Activated naive CD8-positive, alpha-beta T cell treated with anti-CD3 and anti-CD28 coated beads, Interleukin-2, amount 10 ng/mL, durations not matched to agents 7 days and 5 days (primary cell): ENCODE measurements at places on chromosomes 5 and 9.

DNA sequence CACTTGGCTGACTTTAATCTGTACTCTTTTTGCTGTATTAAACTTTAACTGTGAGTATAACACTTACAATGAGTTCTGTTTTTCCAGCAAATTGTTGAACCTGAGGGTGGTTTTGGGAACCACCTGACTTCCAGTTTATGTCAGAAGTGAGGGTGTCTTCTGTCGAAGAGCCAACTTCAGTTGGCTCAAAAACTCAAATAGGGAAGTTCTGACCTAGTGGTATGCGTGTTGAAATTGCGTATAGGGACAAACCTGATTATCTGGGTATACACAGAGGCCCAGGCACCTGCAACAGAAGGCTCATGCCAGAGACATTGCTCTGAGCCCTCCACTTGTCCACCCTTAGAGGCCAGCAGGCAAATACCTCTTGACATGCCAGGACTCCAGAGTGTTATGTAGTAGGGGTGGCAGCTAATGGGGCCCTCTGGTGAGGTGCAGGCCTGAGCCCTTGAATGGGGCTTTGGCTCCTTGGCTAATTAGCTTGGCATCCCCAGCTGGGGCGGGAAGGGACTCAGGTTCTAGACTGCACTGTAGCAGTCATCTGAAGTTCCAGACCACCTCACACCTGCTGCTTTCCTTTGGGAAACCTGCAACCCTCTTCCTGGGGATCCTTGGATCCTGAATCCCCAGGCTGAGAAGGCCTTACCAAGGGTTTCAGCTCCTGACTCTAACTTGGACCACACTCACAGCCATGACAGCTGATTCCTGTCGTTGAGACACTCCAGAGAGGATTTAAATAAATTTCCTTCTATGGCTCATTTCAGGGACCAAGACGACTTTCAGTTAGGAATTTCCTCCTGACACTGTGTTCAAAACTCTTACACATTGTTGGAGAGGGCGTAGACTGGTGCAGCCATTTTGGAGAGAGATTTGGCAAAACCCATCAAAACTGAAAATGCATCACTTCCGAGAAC lies 189.6 kb downstream of the HSPA4 start:
- no peak for DNase-seq
- peaks cover 3% of the 10 kb centered on the region for H3K4me1 ChIP-seq
- H3K27me3 ChIP-seq, result peaks cover under 1% of the 10 kb centered on the region
- no peaks in the 10 kb centered on the region for H3K36me3 ChIP-seq

GRCh38 chr5:51944500-51945125 lies 561.4 kb downstream of the ISL1 start:
- H3K4me1 ChIP-seq, result no peaks in the 10 kb centered on the region
- DNase-seq, result no peak
- H3K4me3 ChIP-seq, result no peak overlapping the region
- H3K27ac ChIP-seq, result no peak overlapping the region
- H3K27me3 ChIP-seq, result no peaks in the 10 kb centered on the region
- H3K36me3 ChIP-seq, result no peaks in the 10 kb centered on the region

DNA sequence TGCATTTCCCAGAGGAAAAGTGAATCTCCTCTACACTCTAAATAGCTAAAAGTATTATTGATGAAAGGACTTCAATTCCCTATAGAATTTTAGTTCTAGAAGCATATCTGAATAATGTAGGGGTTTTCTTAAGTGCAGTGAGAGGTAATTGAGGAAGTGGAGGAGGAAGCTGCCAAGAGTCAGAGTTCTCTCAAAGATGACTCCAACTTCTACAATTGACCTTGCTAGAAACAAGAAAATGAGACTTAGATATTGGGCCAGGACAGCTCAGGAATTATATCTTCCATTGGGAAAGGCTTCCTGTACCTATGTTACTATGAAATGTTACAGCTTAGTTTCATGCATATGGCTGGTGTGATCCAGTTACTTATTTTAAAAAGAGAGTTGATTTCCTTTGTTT lies 10.4 kb upstream of the F2R start:
- H3K36me3 ChIP-seq, result peaks cover 21% of the 10 kb centered on the region
- no peaks in the 10 kb centered on the region for H3K4me1 ChIP-seq
- no peak overlapping the region for H3K27ac ChIP-seq
- no peaks in the 10 kb centered on the region for H3K27me3 ChIP-seq
- H3K4me3 ChIP-seq, result no peak overlapping the region

- no peak overlapping the region for H3K27ac ChIP-seq
- H3K36me3 ChIP-seq, result peaks cover 35% of the 10 kb centered on the region
- H3K4me3 ChIP-seq, result no peak overlapping the region
- H3K27me3 ChIP-seq, result no peaks in the 10 kb centered on the region
These were observed 109.1 kb downstream of the SUSD1 start for GRCh38 chr9:112065806-112066606.

DNA sequence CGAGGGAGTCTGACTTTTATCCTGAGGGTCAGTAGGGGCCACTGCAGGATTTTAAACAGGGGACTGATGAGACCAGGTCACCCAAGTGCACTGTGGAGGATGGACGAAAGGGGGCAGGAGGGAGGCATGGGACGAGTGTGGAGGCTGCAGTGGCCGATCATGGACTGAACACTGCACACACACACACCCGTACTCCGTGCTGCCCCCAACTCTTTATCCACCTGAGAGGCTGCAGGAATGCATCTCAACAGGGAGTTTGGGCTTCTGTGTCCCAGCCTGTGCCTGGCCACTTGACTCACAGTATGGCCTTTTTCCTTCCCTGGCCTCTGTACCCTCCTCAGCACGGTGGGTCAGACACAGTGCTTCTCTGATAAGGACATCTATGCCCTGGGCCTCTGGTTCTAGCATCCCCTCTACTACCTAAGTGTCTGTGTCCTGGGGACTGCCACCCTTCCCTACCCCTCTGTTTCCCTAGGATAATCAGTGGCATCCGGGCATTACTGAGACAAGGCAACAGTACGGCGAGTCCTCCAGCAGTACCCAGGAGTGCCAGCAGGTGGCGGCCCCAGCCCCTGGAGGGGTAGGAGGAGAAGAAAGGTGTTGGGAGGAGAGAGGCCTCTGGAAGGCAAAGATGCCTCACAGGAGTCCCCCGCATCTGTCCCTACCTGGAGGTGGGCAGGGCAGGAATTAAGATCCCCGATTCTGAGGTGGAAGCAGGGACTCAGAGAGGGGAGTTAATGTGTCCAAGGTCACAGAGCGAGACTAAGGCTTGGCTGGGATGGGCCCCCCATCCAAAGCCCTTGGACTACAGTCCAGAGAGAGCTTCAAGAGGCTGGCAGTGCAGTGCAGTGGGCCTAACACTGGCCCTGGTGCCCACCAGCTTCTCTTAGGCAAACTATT lies 5.1 kb upstream of the CDX1 start:
- peaks cover 25% of the 10 kb centered on the region for H3K27me3 ChIP-seq
- H3K4me1 ChIP-seq, result peaks cover 4% of the 10 kb centered on the region
- no peak overlapping the region for H3K4me3 ChIP-seq
- DNase-seq, result peak; percentile 90
- H3K36me3 ChIP-seq, result no peaks in the 10 kb centered on the region
- peak overlapping the region; percentile 17 for H3K27ac ChIP-seq

GRCh38 chr9:91795598-91796241 lies 154.3 kb downstream of the ROR2 start:
- no peak overlapping the region for H3K4me3 ChIP-seq
- H3K27me3 ChIP-seq, result peaks cover 6% of the 10 kb centered on the region
- no peak for DNase-seq
- peaks cover 7% of the 10 kb centered on the region for H3K4me1 ChIP-seq
- H3K36me3 ChIP-seq, result no peaks in the 10 kb centered on the region

DNA sequence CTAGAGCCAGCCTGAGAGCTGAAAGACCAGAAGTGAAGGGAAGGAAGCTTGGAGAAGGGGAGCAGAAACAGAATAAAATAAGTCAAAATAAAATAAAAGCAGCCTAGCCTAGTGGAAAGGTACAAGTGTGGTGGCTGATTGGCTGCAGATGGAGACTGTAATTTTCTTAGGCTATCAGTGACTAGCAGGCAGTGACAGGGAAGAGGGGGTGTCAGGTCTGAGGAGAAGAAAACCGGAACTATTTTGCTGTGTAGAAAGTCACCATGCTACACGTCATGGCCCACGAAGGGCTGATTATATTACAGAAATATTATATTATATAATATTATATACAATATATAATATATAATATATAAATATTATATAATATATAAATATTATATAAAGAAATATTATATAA lies 98.1 kb upstream of the TAF11L2 start:
- no peaks in the 10 kb centered on the region for H3K36me3 ChIP-seq
- DNase-seq, result no peak
- no peaks in the 10 kb centered on the region for H3K27me3 ChIP-seq

GRCh38 chr5:179610109-179610902 lies 13.2 kb downstream of the HNRNPH1 start:
- H3K4me3 ChIP-seq, result no peak overlapping the region
- peak overlapping the region; percentile 60 for H3K27ac ChIP-seq
- H3K4me1 ChIP-seq, result peaks cover 46% of the 10 kb centered on the region
- DNase-seq, result peak; percentile 31

GRCh38 chr5:156929366-156929948 lies 33.6 kb downstream of the TIMD4 start:
- peak overlapping the region; percentile 86 for H3K27ac ChIP-seq
- DNase-seq, result no peak
- peaks cover 78% of the 10 kb centered on the region for H3K4me1 ChIP-seq
- H3K27me3 ChIP-seq, result no peaks in the 10 kb centered on the region

- no peak overlapping the region for H3K4me3 ChIP-seq
- H3K36me3 ChIP-seq, result peaks cover 18% of the 10 kb centered on the region
- no peak for DNase-seq
- H3K27ac ChIP-seq, result no peak overlapping the region
These were observed 44.4 kb upstream of the RASGRF2 start for GRCh38 chr5:80915716-80916115.

DNA sequence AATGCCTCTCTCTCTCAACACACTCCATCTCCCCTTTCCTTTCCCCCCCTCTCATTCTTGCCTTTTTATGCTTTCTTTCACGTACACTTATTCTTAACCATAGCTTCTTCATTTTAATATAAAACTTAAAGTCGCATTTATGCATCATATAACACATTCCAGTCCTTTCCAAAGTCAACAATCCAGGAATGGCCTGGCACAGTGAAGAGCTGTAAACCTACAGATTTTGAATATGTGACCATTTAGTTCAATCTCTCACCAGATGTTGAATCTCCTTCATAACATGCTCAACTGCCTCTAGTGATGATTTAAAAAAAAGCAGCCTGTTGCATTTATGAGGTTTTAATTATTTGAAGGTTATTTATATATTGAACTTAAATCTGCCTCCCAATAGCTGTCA lies 186.2 kb upstream of the GRAMD2B start:
- no peak for DNase-seq
- H3K36me3 ChIP-seq, result no peaks in the 10 kb centered on the region
- no peak overlapping the region for H3K4me3 ChIP-seq
- no peaks in the 10 kb centered on the region for H3K4me1 ChIP-seq
- H3K27ac ChIP-seq, result no peak overlapping the region
- no peaks in the 10 kb centered on the region for H3K27me3 ChIP-seq

DNA sequence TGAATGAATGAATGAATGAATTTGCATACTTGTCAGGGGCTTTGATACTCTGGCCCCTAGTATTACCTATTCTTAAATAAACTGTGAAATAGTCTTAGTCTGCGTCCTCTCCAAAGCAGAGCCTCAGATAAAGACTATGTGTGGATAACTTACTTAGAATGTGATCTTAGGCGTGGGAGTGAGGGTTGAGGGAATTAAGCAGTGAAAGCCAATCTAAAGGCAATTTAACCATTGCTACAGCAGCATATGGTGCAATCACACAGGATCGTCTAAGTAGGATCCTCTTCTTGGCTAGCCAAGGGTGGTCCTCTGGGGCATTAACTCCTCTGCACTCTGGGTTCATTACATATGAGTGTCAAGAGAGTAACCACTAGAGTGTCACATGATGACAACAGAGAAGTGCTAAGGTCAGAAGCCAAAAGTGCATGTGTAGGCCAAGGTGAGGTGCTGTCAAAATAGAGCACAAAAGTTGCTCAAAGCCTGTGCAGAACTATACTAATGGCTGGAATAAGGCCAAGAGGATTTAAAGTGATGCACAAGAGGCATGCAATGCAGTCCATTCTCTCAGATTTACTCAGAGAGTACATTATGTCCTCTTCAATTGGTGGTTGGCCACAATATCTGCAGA lies 274.4 kb upstream of the SEMA6A start:
- no peak overlapping the region for H3K27ac ChIP-seq
- no peaks in the 10 kb centered on the region for H3K27me3 ChIP-seq
- H3K4me1 ChIP-seq, result no peaks in the 10 kb centered on the region
- DNase-seq, result no peak

GRCh38 chr5:175855041-175855720 lies 16.2 kb upstream of the CPLX2 start:
- H3K36me3 ChIP-seq, result no peaks in the 10 kb centered on the region
- DNase-seq, result no peak
- H3K27me3 ChIP-seq, result peaks cover 6% of the 10 kb centered on the region
- no peaks in the 10 kb centered on the region for H3K4me1 ChIP-seq
- no peak overlapping the region for H3K27ac ChIP-seq

GRCh38 chr9:70950270-70950669 lies 171.2 kb downstream of the TRPM3 start:
- H3K4me3 ChIP-seq, result no peak overlapping the region
- H3K27ac ChIP-seq, result no peak overlapping the region
- no peak for DNase-seq
- H3K4me1 ChIP-seq, result no peaks in the 10 kb centered on the region
- no peaks in the 10 kb centered on the region for H3K36me3 ChIP-seq

DNA sequence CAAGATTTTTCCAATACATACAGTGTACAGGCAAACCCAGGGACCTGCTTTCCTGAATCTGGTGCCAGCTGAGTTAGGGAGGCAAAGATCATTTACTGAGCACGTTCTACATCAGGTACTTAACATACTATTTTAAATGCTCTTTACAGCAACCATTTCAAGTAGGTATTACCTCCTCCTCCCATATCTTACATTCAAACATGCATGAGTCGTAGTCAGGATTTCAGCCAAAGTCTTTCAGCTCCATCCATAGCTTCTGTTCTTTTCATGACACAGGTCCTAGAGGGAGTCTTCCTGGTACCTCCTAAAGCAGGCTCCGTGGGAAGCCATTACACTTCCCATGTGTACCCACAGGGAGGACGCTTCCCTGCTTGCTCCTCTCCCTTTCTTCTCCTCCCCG lies 11.7 kb downstream of the KCNV2 start:
- no peak for DNase-seq
- H3K4me1 ChIP-seq, result peaks cover 1% of the 10 kb centered on the region

DNA sequence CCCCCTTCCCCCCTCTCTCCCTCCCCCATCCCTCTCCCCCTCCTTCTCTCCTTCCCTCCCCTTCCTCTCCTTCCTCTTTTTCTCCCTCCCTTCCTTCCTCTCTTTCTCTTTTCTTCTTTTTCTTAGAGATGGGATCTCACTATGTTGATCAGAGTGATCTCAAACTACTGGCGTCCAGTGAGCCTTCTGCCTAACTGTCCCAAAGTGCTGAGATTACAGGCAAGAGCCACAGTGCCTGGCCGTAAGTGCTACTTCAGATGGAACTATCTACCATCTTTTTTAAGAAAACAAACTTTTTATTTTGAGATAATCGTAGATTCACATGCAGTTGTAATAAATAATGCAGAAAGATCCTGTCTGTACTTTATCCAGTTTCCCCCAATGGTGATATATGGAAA lies 6.3 kb downstream of the RCL1 start:
- H3K4me3 ChIP-seq, result no peak overlapping the region
- no peak overlapping the region for H3K27ac ChIP-seq
- peaks cover 26% of the 10 kb centered on the region for H3K4me1 ChIP-seq
- peaks cover 24% of the 10 kb centered on the region for H3K36me3 ChIP-seq

GRCh38 chr9:134937164-134937555 lies 19.4 kb upstream of the FCN1 start:
- no peak overlapping the region for H3K4me3 ChIP-seq
- no peak overlapping the region for H3K27ac ChIP-seq
- H3K27me3 ChIP-seq, result no peaks in the 10 kb centered on the region
- DNase-seq, result no peak
- H3K36me3 ChIP-seq, result no peaks in the 10 kb centered on the region
